ENCODE measurements at places on chromosomes 13 and 19.

DNA sequence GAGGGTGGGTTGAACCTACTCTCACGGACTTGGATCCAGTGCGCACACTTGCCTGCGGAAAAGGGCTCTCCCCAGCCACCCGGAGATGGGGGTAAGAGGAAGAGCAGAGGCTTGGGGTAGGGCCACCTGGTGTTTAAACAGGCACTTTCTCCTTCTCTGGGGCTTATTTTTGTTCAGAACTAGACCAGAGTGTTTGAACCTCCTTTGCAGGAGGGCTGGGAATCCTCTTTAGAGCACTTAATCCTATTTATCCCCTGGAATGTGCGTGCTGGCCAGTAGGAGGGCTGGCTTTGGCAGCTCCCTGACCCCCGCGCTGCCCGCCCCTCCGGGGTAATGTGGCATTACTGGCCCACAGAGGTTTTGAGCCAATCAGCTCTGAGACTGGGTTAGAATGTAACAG is 2.0 kb downstream of the RGS9BP start:
- DNase-seq: no peak

DNA sequence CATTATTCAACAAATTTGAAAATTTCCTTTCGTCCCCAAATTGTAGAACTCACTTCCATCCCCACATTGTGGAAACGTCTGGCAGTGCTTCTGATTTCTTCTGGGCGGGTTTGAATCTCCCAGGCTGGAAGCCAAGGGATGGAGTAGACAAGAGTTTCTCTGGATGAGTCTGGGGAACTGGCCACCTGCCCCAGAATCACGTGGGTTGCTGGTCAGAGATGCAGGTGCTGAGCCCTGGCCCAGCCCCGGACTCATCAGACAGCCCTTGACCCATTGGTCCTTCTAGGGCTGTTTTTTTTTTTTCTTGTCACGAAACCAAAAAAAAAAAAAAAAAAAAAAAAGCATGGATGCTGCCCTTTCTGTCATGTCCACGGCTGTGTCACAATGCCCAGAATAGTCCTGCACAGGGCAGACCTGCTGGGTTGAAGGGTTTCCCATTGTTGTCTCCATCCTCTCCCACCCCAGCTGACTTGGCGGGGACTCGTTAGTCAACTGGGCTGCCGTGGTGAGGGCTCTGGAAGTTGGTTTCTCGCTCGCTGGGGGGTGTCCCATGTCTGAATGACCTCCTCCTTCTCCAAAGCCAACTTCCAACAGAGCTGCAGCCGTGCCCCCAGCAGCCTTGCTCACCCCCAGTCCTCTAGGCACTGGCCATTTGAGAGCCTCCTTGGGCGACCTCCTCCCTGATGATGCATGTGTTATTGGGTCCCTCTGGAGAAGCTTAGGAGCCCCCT is 12.8 kb downstream of the CHST8 start:
- DNase-seq: no peak

GRCh38 chr13:34640179-34640992 is 301.7 kb upstream of the NBEA start:
- DNase-seq: no peak

DNA sequence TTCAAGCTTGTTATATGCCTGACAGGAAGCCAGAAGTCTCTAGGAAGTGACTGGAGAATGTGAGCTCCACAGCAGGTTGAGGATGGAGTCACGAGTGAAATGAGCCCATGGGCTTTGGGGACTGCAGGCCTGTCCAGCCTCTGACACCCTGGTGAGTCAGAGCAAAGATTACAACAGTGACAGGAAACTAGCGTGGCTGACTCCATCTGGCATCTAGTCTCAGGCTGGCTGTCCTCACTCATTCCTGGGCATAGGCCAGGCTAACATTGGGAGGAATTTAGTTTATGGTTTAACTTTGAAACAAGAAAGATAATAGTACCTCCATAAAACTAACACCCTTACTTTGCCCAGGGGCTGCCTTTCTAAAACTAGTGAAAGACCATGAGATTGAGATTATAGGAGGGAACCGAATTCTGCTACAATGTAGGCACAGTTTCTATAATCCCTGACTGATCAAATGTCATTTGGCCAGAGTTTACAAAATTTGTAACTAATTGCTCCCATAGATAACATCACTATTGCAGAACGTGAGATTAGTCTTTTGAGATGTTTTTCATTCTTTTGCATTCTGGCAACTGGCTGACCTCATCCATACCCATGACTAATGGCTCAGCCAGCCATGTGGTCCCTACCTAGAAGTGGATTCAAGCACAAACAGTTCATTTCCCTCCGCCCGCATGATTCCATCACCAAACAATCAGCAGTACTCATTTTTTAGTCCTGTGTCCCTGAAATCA is 28.4 kb downstream of the PSG1 start:
- no peak for DNase-seq

- peak; percentile 82 for DNase-seq
Measured at GRCh38 chr19:15563325-15563794, 51.7 kb upstream of the CYP4F8 start.

DNA sequence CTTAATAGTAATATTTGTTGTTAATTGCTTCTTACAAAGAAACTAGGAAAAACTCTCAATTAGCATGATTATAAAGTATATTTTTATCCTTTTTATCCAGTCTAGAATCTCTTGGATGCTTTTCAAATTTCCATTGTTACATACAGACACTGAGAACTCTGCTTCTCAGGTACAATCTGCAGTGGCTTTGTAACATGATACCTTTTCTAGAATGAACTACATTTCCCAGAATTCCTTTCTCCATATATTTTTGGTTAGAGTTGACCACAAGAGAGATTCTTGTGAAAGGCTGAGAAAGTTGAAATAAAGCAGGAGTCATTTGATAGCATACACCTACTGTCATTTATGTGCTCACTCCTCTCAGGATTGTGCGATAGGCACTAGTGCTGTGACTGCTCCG is 148.6 kb downstream of the SLITRK6 start:
- DNase-seq: no peak

- DNase-seq: no peak
Measured at GRCh38 chr19:19463348-19464117, 51.8 kb downstream of the TSSK6 start.

GRCh38 chr13:24271601-24272451 is 37.6 kb upstream of the C1QTNF9 start:
- no peak for DNase-seq

GRCh38 chr13:23643338-23644125 is 73.3 kb downstream of the TNFRSF19 start:
- DNase-seq: no peak

GRCh38 chr13:100898431-100898830 is 223.8 kb upstream of the TMTC4 start:
- DNase-seq: no peak

DNA sequence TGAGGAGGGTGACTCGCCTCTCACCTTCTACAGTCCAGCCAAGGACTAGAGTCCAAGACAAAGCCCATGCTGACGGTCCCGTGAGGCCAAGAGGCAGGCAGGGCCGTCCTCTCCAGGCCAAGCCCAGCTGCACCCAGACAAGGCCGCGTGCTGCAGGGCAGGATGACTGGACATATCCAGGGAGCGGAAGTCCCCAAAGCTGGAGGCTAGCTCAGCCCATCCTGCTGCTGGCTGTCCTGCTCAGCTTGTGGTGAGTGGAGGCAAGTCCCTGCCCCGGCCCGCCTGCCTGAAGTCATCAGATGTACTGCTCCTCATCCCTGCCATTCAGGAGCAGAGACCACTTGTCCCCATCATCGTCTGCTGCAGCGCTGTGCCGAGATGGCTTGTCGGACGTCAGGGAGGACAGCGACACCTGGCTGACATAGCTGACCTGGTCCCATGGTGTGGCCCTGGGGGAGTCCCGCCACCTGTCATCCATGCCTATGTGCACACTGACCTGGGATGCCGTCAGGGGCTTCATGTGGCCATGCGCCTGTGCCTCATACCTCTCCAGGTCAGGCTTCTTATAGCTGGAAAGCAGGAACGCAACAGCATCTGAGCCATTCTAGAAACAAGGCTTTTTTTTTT is 72.8 kb downstream of the CCDC70 start:
- no peak for DNase-seq

DNA sequence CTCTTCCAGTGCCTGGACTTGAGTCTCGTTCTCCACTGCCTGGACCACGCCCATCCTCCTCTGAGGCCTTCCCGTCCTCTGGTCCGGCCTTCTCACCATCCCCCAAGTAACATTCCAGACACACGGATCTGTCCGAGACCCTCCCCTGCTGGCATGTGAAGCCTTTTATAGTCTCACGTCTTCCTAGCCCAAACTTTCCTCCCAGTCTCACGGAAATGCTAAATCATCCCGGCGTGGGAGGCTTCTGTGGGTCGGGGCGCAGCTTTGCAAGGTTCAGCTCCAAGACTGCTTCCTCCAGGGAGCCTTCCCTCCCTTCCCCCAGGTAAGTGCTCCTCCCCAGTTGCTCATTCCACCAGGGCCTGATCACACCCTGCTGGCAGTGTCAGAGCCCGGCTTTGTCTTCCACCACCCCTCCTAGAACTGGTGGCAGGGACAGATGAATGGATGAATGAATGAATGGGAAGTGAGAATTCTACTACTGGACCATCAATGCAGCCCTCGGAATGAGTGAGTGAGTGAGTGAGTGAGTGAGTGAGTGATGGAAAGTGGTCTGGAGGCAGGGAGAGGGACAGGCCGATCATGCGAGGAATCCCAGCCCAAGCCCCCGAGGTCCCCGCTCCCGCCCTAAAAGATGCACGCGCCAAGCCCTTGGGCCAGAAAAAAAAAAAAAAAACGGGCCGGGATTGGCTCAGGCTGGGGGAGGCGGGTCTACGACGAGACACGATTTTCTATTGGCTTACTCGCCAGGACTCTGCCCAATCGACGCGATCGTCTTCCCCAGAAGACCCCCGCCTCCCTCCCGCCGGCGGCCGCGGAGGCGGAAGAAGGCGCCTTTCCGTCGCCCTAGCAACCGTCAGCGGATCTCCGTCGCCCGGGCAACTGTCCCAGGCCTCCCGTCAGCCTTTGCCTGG is 9.3 kb downstream of the EPHX3 start:
- peak; percentile 93 for DNase-seq

- no peak for DNase-seq
Measured at GRCh38 chr13:106089261-106089980, 446.0 kb downstream of the EFNB2 start.

GRCh38 chr13:106156468-106156867 is 379.0 kb downstream of the EFNB2 start:
- DNase-seq: no peak

- DNase-seq: no peak
Measured at GRCh38 chr13:35512271-35512920, 35.9 kb upstream of the MAB21L1 start.

GRCh38 chr13:85501616-85502015 is 297.6 kb downstream of the SLITRK6 start:
- DNase-seq: no peak

DNA sequence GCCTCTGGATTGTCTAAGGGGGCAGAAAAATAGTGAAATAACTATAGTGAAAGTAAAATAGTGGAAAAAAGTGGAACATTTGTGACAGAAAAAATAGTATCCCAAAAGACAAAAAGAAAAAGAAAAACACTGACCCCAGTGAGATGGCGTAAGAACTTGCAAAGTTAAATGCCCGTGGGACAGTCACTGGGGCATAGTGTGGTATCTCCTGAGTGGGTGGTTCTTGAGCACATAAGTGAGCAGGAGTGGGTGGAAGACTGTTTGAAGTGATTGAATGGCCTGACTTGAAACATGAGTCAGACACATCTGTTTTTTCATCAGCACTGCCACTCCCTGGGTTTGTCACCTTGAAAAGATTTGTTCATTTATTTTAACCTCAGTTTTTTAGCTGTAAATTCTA is 2.5 kb downstream of the ZNF430 start:
- no peak for DNase-seq

GRCh38 chr19:33604651-33605050 is 17.1 kb upstream of the CHST8 start:
- DNase-seq: no peak

DNA sequence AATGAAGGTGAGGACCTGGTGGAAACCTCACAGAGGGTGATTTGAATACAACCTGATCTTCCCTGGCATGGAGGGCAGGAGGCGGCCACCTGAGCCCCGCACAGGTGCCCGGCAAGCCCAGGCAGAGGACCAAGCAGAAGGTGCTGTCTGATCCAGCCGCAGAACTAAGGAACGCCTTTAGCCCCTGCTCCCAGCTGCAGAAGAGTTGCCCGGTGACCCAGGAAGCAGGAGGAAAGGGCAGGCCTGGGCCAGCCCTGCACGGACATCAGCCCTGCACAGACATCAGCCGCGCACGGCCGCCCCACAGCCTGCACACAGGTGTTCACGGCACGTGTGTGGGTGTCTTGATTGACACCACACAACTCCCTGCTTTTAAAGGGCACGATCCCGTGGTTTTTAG is 43.1 kb downstream of the RASA3 start:
- no peak for DNase-seq

DNA sequence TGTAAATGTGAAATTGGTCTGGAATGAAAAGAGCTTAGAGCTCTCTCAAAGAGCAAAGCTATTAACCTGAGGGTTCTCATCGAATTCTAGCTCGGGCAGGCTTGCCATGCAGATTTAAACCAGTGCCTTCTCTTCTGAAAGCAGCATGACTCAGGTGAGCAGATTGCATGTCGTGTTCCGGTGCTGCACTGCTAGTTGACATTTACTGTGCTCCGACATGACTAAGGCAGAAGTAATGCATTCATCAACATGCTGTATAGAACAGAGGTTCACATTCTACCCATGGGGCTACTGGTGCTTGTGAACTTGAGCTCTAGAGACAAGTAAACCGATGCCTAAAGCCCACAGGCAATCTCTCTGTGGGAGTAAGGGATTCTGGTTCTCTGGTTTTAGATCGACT is 947.7 kb downstream of the EFNB2 start:
- no peak for DNase-seq

- DNase-seq: no peak
Measured at GRCh38 chr13:64579331-64579730, 2650.8 kb downstream of the PCDH9 start.

DNA sequence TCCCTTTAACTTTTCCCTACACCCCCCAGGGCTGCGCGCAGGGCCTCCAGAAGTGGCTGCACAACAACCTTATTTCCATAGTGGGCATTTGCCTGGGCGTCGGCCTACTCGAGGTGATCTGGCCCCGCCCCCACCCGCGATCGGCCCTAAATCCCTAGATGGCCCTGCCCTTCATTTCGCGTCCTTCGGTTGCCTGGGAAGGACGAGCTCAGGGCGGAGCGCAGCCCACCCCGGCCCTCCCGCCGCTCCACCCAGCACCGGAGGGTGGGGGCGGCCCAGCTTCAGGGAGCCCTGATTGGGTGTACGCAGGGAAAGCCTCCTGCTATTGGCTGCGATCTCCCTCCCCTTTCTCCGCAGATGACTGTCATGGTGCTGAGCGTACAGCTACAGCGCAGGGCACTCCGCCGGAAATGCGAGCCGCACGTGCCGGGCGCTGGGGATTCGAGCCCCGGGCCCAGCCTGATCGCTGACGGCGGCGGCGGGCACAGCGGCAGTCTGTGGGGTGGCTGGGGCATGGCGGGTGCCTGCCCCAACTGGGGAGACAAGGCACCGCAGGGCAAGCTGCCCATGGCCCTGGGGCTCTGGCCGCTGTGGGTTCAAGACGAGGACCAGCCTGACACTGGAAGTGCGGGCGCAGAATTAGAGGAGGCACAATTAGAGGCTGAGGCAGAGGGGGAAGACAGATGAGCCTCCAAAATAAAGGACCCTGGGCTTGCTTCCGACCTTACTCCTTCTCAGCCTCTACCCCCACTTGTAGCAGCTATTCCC is 4.3 kb downstream of the CD37 start:
- peak; percentile 96 for DNase-seq

- no peak for DNase-seq
Measured at GRCh38 chr13:48858122-48858902, 117.4 kb upstream of the FNDC3A start.

GRCh38 chr19:55585658-55586339 is 5.2 kb upstream of the ZNF579 start:
- DNase-seq: peak; percentile 82

- no peak for DNase-seq
Measured at GRCh38 chr13:53207556-53207955, 178.9 kb downstream of the OLFM4 start.

Data from DMS153 (cell line).